ENCODE measurements at places on chromosomes 12 and 14.

DNA sequence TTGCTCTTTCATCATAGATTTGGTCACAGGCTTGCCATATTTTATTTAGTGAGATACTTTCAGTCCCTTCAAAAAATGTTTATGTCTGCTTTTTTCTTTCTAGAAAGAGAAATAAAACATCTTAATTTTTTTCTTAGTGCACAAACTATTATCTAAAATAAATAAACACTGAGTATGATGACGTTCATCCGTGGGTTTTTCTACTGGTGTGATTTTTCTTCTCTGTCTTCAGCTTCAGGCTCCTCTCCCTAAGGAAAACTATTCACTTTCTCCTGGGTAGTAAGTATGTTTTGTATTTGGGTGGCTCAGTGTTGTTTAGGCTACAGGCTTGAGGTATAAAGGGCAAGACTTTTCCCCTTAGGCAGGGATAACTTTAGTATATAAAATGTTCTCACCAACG is 154.7 kb downstream of the DACT1 start:
- H3K27ac ChIP-seq = no peak overlapping the region
- H3K27me3 ChIP-seq = no peaks in the 10 kb centered on the region
- DNase-seq = no peak
- H3K4me3 ChIP-seq = no peak overlapping the region

DNA sequence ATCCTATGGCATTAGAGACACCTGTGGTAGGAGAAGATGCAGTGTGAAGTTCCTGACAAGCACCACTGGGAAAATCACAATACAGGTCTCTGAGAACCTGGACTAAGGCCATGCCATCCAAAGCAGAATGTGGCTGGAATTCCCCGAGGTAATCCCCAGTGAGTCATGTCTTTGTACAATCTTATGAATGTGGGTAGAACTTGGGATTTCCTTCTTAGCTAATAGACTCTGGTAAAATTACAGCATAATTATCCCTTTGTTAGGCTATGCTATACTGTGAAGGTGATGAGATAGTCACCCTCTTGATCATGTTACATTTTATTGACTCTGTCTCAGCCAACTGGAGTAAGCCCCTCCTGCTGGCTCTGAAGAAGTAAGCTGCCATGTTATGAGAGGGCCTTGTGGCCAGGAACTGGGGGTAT is 224.3 kb upstream of the DCN start:
- H3K4me3 ChIP-seq = no peak overlapping the region
- no peaks in the 10 kb centered on the region for H3K36me3 ChIP-seq
- no peaks in the 10 kb centered on the region for H3K4me1 ChIP-seq
- no peak for DNase-seq
- H3K27me3 ChIP-seq = no peaks in the 10 kb centered on the region
- no peak overlapping the region for H3K27ac ChIP-seq

DNA sequence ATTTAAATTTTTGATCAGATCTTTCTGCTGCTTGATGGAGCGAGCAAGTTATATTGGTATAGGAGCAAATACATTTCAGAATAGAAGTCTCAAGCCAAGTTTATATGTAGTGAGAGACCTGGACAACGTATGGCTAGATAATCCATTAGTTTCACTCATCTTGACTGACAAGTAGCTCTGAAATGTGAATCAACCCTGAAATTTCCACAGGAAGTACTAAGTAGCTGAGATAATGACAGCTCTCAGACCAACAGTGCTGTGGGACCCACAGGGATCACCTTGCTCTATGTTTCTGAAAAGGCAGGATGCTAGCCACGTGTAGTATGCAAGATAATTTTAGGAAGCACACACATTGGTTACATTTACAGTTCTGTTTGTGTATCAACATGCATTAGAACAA is 258.6 kb upstream of the FOXN3 start:
- H3K27me3 ChIP-seq = no peaks in the 10 kb centered on the region
- H3K36me3 ChIP-seq = no peaks in the 10 kb centered on the region
- no peak overlapping the region for H3K27ac ChIP-seq
- no peak overlapping the region for H3K4me3 ChIP-seq
- DNase-seq = no peak
- H3K4me1 ChIP-seq = no peaks in the 10 kb centered on the region

DNA sequence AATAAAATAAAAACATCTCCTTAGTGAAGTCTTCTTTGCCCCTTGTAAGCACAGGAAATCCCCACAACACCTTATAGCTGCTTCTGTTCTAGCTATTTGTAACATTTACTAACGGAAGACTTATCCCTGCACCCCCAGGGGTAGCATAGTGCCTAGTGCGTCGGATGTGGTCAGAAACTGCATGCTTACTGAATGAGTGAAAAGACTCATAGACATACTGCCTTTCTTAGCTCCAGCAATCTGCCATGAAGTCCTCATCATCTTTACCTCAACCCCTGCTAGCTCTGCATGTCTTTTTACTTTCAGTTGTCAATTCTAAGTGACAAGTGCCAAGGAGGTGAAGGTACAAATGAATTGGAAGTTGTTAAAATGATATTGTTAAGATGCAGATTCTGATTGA is 12.9 kb downstream of the RIOX1 start:
- no peak overlapping the region for H3K4me3 ChIP-seq
- no peaks in the 10 kb centered on the region for H3K27me3 ChIP-seq
- H3K27ac ChIP-seq = no peak overlapping the region
- no peaks in the 10 kb centered on the region for H3K4me1 ChIP-seq
- H3K36me3 ChIP-seq = peaks cover 21% of the 10 kb centered on the region
- no peak for DNase-seq

- no peaks in the 10 kb centered on the region for H3K27me3 ChIP-seq
- peaks cover 23% of the 10 kb centered on the region for H3K4me1 ChIP-seq
- H3K36me3 ChIP-seq = no peaks in the 10 kb centered on the region
- H3K4me3 ChIP-seq = no peak overlapping the region
- no peak overlapping the region for H3K27ac ChIP-seq
- no peak for DNase-seq
These were observed 335.1 kb downstream of the MED13L start for GRCh38 chr12:115942346-115942745.

Measured in spinal cord (tissue), 10 donors.